ENCODE measurements at places on chromosomes 16 and 17.

DNA sequence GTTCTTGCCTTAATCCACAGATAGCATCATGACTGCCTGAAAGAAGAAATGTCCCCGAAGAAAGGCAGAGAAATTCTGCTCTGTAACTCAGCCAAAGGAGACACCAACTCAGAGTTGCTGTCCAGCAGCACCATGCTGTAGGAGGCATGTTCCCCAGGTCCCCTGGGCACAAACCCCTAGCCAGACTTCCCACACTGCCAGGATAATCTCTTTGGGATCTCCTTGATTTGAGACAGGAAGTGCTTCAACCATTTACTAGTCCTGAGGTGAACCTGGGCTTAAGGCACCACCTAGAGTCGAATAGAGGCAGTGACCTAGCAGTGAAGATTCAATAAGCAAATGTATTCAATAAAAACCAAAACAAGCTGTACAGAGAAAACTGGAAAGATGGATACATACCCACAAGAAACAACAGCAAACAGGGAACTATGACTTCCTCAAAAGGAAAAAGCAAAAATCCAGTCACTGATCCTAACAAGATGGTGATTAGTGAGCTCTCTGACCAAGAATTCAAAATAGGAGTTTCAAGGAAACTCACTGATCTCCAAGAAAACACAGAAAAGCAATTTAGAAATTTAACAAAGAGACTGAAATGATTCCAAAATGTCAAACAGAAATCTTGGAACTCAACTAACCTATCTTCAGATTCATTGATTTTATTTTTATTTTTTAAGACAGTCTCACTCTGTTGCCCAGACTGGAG is 5.7 kb downstream of the OR4D2 start:
- peak; percentile 32 for DNase-seq

- no peak for DNase-seq
These were observed 27.3 kb upstream of the ITGA2B start for GRCh38 chr17:44416558-44417289.

DNA sequence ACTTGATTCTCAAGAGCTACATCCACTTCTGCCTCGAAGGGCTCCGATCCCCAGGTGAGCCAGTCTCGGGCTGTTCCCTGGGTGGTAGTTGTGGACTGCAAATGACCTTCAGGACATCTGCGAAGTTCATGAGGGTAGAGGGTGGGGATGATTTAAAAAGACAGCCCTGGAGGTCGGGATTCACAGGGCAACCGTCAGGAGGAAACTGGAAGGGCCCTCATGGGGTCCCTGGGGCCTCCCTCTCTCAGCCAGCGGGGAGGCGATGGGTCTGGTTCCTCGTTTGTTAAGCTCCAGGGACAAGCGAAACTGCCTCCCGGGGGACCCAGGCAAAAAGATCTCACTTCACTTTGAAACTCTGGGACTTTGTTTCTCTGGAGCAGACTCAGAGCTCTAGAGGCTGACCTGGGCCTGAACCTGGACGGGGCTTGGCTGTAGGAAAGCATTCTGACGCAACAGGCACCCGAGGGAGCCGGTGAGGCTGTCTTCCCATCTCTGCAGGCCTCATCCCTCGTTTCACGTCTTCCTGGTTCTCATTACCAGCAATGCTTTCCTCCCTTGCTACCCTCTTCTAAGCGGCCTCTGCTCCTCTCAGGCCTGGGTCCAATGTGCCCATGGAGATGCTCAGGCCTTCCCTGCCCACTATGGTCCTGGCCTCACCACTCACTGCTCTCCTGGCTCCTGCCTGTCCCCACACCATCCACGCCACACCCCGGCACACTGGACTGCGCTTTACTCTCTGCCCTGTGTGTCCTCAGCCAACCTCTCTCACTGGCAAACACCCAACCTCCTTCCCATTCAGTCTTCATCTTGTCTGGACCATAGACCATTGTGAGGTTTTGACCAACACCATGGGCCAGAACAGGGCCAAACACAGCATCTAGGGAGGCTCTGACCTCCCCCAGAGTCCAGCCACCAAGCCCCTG is 214.2 kb upstream of the TNRC6C start:
- no peak for DNase-seq

GRCh38 chr17:42306385-42306667 is 18.0 kb downstream of the STAT5A start:
- no peak for DNase-seq

DNA sequence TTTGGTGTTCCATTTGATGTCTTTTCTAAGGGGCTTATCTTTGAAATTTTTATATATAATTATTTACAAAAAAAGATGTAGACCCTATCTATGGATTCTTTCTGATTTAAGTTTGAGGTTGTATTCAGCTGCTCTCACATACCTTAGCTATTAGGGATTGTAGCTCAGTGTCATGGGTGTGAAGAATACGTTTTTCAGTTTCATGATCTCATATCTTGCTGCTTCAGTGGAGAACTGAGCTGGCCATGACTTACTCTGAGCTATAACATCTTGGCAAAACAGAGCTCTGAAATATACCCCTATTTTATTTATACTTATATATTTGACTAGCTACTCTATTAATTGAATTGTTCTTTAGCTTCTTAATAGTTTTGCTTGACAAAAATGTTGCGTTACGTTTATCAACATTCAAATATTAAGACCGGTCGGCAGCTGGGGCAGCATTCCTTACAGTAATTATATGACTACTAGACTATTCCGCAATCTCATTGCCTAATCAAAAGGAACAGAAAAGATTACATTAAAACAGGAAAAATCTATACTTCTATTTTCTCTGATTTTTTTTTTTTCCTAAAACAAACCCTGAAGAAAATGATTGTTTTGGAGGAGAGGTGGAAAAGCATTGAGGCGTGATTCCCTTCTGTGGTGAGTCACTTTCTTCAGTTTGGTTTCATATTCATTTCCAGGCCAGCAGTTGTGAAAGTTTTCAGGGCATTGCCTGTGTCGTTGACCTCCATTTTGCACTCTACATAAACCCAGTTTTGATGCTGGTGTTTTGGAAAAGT is 24.1 kb upstream of the KRT24 start:
- DNase-seq, result no peak

DNA sequence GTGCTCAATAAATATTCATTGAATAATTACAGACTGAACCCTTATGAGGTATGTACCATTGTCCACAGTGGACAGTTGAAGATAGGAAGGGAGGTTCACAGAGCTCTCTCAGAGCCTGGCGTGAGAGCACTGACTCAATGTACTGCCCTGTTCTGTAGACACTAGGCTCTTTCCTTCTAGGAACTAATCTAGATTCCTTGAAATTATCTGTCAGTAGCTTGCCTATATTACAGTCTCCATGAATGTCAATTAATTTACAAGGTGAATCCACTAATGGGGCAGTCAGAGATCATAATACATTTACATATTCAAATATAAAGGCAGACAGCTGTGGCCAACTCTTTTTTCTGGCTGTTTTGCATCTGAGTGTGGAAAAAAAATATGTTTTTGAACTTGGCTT is 251.2 kb upstream of the SALL1 start:
- DNase-seq, result no peak

GRCh38 chr16:85033171-85033570 is 5.6 kb downstream of the KIAA0513 start:
- DNase-seq, result no peak

DNA sequence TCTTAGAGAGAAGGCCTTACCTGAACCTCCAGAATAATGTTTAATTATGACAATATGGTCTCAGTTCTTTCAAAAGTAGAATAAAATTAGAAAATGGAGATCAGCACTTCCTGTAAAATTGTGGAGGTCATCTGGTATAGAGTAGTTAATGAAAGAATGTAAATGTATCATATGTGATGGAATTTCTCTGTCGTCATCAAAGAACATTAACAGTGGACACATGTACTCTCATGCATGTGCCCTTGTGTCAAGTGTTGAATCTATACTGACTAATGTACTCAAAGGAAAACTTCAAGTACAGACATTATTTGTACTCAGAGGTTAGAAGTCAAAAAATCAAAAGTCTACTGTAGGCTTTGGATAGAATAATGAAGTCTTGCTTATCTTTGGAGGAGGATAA is 129.2 kb upstream of the MYOCD start:
- DNase-seq, result no peak

DNA sequence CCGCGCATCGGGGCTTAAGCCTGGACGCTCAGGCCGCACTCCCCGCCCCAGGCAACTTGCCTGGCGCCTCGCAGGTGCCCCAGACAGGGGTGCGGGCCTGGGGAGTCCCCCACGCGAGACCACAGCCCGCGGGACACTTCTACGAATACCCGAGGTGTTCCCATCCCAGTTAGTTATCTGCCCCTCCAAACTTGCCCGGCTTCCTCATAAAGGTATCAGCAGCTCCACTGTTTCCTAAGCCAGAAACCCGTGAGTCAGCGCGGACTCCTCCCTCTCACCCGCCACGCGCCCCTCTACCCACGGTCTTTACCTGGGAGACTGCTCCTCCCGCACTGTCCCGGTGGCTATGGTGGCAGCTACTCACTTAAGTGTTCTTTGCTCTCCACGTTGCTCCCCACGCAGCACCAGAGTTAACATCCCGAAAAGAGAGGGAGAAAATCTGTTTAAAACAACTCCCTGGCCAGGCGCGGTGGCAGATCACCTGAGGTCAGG is 1.0 kb upstream of the CREBBP start:
- peak; percentile 19 for DNase-seq

DNA sequence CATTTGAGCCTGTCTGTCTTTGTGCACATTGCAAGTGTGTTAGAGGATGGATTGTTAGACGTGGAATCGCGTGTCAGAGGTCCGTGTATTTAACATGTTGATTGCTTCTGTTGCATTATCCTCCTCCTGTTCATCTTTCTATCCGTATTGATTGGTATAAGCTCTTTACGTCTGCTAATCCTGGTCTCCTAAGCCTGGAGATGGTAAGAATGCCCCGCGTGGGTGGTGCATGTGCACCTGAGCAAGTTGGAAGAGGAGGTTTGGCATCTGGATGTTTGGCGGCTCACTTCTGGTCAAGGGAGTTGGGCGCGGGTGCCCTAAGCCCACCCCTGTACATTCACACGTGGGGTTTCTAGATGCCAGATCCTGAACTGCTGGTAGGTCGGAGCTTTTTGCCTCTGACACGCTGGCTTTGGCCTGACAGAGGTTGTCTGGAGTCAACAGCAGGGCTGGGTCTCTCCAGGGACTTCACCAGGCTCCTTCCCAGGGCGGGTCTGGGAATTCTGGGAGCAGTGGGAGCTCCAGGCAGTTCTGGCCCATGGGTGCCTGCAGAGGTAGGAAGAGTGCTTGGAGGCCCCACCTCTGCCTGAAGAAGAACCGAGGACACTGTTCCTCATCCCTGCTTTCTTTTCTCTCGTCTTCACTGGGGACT is 107.3 kb downstream of the OR1D5 start:
- DNase-seq, result no peak

- peak; percentile 75 for DNase-seq
These were observed 120.2 kb upstream of the XYLT1 start for GRCh38 chr16:17590711-17591654.

DNA sequence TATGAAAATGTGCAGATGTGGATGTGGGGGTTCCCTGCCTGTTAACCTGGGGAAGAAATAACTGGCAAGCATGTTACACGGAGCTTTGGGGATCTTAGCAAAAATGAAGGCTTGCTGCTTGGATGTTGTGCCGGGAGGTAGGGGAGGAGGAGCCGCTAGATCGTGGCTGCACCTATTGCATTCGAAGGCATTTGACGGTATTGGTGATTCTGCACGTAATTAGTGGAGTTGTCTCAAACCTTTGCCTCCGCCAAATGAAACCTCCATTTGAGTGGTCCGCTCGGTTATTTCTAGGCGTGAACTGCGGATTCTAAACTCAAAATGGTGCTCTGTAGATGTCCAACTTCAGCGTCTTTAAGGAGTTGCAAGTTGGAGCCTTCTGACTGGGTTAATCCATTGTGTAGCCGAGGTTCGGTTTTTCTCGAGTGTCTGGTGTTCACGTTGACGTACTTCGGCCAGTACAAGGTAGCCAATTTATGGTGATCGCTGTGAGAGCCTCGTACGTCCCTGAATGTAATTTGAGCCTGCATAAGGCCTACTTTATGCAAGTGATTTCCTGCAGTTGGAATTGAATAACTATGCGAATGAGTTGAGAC is 1.5 kb downstream of the TNRC6C start:
- peak; percentile 27 for DNase-seq

DNA sequence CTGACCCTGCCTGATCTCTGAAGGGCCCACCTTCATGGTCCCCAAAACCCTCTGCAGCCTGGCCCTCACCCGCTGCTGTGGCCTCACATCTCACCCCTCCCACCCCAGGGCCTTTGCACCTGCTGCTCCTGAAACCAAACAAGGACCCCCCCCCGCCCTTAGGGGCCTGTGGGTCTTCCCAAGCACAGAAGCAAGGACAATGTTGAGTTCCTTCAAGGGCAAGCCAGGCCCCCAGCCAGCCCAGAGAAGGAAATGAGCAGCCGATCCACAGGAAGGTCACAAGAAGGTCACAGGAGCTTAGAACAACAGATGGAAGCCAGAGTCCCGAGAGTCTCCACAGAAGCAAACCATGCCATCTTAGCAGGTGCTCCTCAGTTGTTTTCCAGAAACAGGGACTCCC is 493 bp upstream of the PDE6G start:
- no peak for DNase-seq

DNA sequence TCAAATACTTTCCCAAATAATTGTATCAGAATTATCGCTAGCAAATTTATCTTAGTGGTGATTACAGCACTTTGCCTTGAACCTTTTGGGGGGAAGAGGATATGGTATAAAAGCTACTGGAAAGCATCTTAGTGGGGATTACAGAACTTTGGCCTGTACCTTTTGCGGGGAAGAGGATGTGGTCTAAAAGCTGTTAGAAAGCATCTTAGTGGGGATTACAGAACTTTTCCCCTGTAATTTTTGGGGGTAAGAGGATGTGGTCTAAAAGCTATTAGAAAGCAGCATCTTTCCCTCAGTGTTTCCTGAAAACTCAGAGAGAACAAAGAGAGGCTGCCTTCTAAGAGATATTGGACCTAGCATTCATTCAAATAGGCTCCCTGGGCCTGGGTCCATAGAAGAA is 4.1 kb downstream of the SLFN12 start:
- DNase-seq, result no peak

DNA sequence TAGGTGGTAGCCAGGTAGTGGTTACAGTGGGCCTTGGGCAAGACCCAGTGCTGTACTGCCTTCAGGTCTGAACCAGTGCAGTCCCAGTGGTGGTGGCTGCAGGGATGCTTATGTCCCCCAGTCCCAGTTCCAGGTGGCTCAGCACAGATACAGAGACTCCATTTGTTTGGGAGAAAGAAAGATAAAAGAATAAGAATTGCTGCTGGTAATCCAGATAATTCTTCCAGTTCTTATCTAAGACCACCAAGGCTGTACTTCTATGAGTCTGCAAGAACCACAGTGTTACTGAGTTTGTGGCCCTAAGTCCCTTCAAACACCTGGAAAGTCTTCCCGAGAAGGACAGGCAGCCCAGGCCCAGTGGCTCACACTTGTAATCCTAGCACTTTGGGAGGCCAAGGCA is 33.9 kb upstream of the ATP2C2 start:
- DNase-seq, result no peak

DNA sequence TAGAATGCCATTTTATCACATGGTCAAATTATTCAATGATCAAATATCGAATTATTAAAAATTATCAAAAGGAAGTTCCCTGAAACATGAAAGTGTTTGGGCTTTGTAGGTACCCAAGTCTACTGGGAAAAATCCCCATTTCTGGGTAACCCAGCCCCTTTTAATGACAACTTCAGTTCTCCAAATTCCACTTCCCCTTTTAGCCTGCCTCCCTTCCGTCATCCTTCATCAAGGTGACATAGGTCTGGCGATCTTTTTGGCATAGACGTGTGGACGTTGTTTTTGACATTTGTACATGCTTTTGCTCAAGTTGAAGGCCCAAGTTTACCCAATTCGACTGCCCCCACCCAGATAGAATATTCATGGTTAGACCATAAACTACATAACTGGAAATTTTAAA is 660.9 kb downstream of the MAF start:
- DNase-seq, result no peak
